ENCODE measurements at places on chromosomes 5 and 9.

DNA sequence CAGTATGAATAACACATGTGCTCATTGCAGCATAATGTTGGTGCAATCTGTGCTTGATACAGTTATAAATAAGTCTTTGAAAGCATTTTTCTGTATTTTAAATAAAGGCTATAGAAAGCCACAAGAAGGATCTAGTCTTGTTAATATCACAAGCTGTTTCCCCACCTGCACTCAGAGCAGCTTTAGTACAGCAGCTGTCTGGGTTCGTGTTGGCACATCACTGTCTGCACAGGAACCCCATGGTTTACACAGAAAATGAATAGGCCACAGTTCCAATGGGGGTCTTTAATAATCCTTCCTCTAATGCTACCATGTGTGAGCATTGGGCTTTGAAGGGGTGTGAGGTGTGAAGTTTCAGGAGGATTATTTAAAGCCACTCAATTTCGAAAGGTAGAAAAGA lies 2269.7 kb downstream of the MAT2B start:
- peak; percentile 19 for DNase-seq
- H3K27me3 ChIP-seq, result no peaks in the 10 kb centered on the region
- H3K4me1 ChIP-seq, result peaks cover 59% of the 10 kb centered on the region
- peak overlapping the region; percentile 68 for H3K27ac ChIP-seq
- H3K36me3 ChIP-seq, result no peaks in the 10 kb centered on the region

GRCh38 chr9:123364241-123364824 lies 8.3 kb downstream of the CRB2 start:
- no peaks in the 10 kb centered on the region for H3K27me3 ChIP-seq
- H3K4me1 ChIP-seq, result no peaks in the 10 kb centered on the region
- no peak for DNase-seq
- H3K36me3 ChIP-seq, result no peaks in the 10 kb centered on the region
- no peak overlapping the region for H3K4me3 ChIP-seq
- H3K27ac ChIP-seq, result no peak overlapping the region

DNA sequence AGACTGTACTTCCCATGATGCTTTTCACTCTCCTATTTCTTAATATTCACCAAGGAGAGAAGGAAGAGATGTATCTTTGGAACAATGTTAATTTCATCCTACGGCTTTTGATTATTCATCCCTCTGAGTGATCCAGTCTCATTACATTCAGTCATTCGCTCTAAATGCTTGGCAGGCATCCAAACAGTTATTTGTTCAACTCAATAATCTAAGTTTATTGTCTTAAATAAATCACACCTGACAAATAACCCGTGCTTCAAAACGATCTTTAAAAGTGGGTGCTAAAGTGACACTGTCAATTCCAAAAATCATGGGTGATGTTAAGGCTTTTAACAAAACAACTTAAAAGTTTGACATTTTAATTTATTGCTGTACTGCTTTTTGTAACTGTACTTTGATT lies 233.1 kb downstream of the RASEF start:
- H3K36me3 ChIP-seq, result no peaks in the 10 kb centered on the region
- DNase-seq, result no peak
- H3K27me3 ChIP-seq, result no peaks in the 10 kb centered on the region
- H3K4me3 ChIP-seq, result no peak overlapping the region
- H3K4me1 ChIP-seq, result peaks cover 19% of the 10 kb centered on the region

DNA sequence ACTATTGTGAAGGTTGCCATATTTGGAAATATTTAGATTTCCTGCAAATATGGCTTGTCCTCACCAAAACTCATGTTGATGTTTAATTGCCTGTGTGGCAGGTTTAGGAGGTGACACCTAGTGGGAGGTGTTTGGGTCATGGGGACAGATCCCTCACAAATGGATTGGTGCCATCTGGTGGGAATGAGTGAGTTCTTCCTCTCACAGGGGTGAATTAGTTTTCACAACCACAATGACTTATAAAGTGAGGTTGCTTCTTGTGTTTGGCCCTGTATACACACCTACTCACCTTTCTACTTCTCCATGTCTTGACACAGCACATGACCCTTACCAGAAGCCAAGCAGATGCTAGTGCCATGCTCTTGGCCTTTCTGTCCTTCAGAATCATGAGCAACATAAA lies 41.1 kb downstream of the ISOC1 start:
- no peak for DNase-seq
- no peaks in the 10 kb centered on the region for H3K27me3 ChIP-seq
- no peak overlapping the region for H3K27ac ChIP-seq
- no peaks in the 10 kb centered on the region for H3K36me3 ChIP-seq
- H3K4me3 ChIP-seq, result no peak overlapping the region

DNA sequence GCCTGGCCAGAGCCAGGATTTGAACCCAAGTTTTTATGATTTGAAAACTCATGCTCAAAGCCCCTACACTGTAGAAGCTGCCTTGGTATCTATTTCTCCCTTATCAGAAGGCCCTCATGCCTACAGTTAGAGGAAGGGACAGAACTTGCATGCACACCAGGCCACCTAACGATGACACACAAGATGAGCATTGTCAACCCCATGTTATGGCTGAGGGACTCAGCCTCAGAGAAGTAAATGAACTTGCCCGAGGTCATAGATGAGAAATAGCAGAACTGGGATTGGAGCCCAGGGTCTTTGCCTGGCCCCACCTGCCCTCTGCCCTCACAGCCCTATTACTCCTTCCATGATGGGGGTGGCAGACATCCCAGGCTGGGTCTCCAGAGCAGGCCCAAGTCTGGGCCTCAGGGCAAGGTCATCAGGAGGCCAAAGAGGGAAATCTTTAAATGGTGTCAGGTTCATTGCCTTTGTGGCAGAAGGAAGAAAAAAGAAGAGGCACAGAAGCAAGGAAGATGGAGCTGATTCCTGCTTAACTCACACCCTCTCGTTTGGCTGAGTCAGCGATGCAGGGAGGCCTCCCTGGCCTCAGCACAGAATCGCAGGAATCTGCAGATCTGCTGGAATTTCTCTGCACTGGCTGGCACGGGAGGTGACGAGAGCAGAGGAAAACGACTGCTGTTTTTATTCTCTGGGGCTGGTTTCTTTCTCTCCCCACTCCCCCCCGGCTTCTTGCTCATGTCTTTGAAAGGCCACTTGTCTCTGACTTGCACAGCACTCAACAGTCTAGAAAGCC lies 20.6 kb upstream of the CRB2 start:
- H3K4me1 ChIP-seq, result no peaks in the 10 kb centered on the region
- no peaks in the 10 kb centered on the region for H3K27me3 ChIP-seq
- H3K36me3 ChIP-seq, result no peaks in the 10 kb centered on the region

DNA sequence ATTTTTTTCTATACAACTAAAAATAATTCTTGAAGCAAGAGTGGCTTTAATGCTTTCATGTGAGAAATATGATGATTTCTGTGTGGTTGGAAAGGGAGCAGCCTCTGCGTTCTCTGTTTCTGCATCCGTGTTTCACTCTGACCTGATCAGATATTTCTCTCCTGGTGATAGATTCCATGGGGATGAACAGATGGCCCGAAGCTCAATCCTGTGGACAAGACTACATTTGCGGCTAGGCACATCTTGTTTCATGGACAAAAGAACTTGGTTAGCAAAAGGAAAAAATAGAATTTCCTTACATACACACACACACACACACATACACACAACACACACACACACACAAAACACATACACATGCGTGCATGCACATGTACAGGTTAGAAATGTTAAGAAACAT lies 218.2 kb upstream of the ADAMTS16 start:
- no peaks in the 10 kb centered on the region for H3K36me3 ChIP-seq
- no peaks in the 10 kb centered on the region for H3K4me1 ChIP-seq
- DNase-seq, result no peak

- H3K4me3 ChIP-seq, result no peak overlapping the region
- H3K27me3 ChIP-seq, result no peaks in the 10 kb centered on the region
- no peak for DNase-seq
- H3K27ac ChIP-seq, result no peak overlapping the region
- peaks cover 47% of the 10 kb centered on the region for H3K36me3 ChIP-seq
- no peaks in the 10 kb centered on the region for H3K4me1 ChIP-seq
Observed at GRCh38 chr5:66013397-66013796, 87.0 kb downstream of the ERBIN start.

DNA sequence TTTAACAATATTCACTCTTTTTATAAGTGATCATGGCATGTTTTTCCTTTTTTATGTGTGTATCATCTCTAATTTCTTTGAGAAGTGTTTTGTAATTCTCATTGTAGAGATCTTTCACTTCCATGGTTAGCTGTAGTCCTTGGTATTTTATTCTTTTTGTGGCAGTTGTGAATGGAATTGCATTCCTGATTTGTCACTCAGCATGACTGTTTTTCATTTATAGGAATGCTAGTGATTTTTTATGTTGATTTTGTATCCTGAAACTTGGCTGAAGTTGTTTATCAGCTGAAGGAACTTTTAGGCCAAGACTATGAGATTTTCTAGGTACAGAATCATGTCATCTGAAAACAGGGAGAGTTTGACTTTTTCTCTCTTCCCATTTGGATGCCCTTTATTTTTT lies 13.1 kb upstream of the SPINK13 start:
- no peak overlapping the region for H3K4me3 ChIP-seq
- H3K27me3 ChIP-seq, result no peaks in the 10 kb centered on the region
- no peaks in the 10 kb centered on the region for H3K4me1 ChIP-seq

GRCh38 chr5:150516011-150516410 lies 8.1 kb downstream of the NDST1 start:
- H3K27me3 ChIP-seq, result peaks cover 6% of the 10 kb centered on the region
- DNase-seq, result no peak
- H3K36me3 ChIP-seq, result no peaks in the 10 kb centered on the region
- H3K27ac ChIP-seq, result no peak overlapping the region
- no peaks in the 10 kb centered on the region for H3K4me1 ChIP-seq

DNA sequence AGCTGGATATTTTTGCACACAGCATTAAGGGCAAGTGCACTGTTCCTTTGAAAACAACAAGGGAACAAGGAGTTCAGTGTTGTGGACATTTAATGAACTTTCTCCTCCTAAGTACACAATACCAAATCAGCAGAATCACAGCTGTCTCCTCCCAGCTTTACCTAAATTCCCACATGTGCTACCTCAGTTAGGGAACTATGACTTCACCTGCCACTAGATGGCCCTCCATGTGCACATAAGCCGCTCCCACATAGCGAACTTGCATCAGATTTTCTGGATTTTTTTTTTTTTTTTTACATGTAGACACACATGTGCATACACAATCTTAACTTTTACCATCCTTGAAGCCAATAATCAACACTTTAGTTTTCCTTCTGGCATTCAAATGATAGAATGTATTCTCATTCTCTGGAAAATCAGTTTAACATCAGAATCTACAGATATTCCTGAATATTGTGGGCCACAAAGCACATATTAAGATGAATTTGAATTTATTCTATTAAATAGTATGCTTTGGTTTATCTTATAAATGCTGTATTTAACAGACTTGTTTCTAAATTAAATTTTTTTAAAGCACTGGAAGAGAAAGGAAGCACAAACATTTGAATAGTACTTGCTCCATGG lies 123.6 kb downstream of the PALM2AKAP2 start:
- H3K36me3 ChIP-seq, result no peaks in the 10 kb centered on the region
- no peak overlapping the region for H3K4me3 ChIP-seq
- no peak overlapping the region for H3K27ac ChIP-seq
- H3K4me1 ChIP-seq, result peaks cover 5% of the 10 kb centered on the region
- DNase-seq, result peak; percentile 78

- H3K4me1 ChIP-seq, result peaks cover 2% of the 10 kb centered on the region
- H3K36me3 ChIP-seq, result peaks cover 16% of the 10 kb centered on the region
- no peak for DNase-seq
- H3K27ac ChIP-seq, result no peak overlapping the region
- no peaks in the 10 kb centered on the region for H3K27me3 ChIP-seq
Observed at GRCh38 chr9:128115187-128116103, 12.1 kb downstream of the PTGES2 start.

DNA sequence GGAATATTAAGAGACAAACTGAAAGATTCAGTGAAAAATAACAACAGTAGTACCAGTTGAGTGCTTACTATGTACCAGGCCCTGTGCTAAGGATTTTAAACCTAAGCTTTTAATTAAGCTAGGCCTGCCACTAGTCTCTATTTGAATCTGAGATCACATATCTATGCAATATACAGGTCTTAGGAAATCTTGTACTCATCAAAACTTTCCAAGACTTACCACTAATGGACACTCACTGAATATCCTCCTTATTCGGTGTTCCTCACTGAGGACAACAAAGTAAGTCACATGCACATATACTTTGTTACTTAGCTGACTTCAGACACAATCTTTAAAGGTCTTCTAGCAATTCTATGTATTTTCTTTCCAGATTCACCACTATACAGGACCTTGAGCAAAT lies 32.6 kb downstream of the DIAPH1 start:
- DNase-seq, result no peak
- H3K36me3 ChIP-seq, result peaks cover 87% of the 10 kb centered on the region
- no peak overlapping the region for H3K27ac ChIP-seq
- H3K27me3 ChIP-seq, result no peaks in the 10 kb centered on the region
- no peaks in the 10 kb centered on the region for H3K4me1 ChIP-seq
- no peak overlapping the region for H3K4me3 ChIP-seq

DNA sequence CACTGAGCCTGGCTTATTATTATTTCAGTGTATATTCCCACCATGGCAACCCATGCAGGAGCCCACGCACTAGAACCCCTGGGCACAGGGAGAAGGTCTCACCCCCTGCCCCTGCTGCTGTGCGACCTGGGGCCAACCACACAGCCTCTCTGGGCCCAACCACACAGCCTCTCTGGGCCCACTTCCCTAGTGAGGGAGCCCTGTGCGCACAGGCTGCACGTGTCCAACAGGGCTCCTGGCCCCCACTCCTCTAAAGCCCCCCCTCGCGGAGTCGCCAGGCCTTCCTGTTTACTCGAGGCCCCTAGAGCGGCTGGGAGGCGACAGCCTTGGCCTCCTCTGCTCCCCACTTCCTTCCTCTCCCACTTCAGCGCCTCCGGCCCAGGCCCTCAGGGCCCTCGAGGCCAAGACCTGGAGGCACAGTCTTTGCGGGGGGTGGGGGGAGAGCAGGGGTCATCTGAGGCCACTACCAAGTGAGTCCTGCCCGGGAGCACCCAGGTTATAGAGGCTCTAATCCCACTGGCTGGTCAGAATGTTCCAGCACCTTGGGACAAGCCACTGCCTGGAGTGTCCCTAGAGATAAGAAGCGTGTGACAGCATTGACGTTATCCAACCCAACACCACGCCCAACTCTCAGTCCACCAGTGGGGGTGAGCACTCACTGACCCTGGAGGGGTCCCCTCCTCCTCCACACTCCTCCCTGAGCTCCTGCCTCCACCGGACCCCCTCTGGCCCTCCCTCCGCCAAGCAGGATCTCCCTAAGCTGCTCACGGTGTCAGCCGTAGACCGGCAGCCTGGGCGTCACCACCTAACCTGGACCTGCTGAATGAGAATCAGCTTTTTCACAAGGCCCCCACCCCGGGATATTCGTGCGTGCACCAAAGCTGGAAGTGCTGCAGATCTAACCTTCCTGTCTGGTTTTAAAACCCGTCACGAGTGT lies 7.9 kb upstream of the ENG start:
- peaks cover 17% of the 10 kb centered on the region for H3K4me1 ChIP-seq
- no peak overlapping the region for H3K4me3 ChIP-seq
- H3K27me3 ChIP-seq, result no peaks in the 10 kb centered on the region
- H3K36me3 ChIP-seq, result no peaks in the 10 kb centered on the region
- DNase-seq, result peak; percentile 50
